ENCODE measurements at places on chromosomes 3 and 15.

- DNase-seq = no peak
These were observed 251.4 kb upstream of the C2CD4B start for GRCh38 chr15:62416526-62416925.

GRCh38 chr3:47340866-47341265 lies 40.0 kb upstream of the PTPN23 start:
- no peak for DNase-seq

GRCh38 chr15:92808598-92809063 lies 91.5 kb upstream of the CHD2 start:
- no peak for DNase-seq

- DNase-seq = no peak
These were observed 141.1 kb downstream of the PGPEP1L start for GRCh38 chr15:98866511-98866910.

GRCh38 chr15:69991551-69991980 lies 106.2 kb downstream of the TLE3 start:
- DNase-seq = no peak

- no peak for DNase-seq
These were observed 8.4 kb downstream of the MFGE8 start for GRCh38 chr15:88904624-88905327.

DNA sequence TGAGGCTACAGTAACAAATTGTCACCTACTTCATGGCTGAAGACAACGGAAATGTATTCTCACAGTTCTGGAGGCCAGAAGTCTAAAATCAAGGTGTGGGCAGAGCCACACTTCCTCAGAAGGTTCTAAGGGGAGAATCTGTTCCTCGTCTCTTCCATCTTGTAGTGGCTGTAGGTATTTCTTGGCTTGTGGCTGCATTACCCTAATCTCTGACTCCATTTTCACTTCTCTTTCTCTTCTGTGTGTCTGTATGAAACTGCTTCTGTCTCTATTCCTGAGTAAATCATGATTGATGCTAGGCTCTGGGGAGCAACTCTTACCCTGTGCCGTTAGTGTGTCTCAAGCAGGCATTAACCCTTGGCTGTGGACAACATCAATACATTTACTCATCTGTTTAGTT lies 164.7 kb downstream of the SQOR start:
- DNase-seq = no peak

DNA sequence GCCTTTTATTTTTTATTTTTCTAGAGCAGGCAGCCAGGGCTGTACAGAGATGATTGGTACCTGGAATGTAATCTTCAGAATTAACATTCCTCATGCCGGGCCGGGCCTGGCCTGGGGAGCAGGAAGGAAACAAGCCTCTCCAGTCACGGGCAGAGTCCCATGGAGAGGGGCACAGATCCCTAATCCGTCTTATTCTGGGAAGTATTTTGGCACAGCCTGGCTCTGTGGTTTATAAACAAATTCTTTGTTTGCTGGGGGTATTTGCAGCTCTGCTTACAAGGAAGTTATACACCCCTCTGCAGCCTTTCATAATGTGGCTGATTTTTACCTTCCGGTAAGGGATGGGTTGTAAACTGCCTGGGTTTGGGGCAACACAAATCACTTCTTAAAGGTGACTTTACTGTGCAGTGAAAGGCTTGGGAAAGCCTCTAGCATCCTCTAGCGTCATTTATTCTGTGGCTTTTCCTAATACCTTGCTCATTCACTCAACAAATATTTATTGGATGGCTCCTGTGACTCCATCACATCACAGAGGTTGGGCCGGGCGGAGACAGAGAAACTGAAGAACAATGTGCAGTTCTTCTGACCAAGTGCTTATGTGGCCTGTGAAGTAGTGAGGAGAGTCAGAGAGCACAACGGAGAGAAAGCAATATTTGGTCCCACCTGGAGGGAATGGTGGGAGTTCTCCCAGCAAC lies 2.7 kb downstream of the SLC6A20 start:
- DNase-seq = no peak

DNA sequence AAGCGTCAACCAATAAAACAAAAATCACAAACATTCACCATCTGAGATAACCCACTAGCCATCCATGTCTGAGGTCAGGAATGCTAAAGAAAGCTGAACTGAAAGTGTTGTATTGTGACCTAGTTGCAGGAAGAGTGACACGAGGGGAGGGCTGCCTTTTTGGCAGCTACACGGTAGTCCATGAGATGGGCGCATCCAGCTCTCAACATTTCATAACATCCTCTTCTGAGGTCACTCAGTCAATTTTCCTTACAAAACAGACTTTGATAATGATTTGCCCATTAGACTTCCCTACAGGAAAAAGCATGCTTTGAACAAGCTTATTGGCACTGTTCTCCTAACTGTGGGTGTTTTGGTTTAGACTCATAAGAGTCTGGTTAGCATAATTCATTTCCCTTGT lies 15.4 kb upstream of the SHF start:
- DNase-seq = no peak

Data from skeletal muscle cell (primary cell).